ENCODE measurements at places on chromosomes 7 and 10.
A peak's percentile ranks its signal among the peaks of the same experiment; 100 is the strongest.

- DNase-seq = no peak
Observed at GRCh38 chr10:44394696-44395381, 9.9 kb upstream of the CXCL12 start.

- no peak for DNase-seq
Observed at GRCh38 chr7:129831424-129832058, 121.2 kb downstream of the UBE2H start.

DNA sequence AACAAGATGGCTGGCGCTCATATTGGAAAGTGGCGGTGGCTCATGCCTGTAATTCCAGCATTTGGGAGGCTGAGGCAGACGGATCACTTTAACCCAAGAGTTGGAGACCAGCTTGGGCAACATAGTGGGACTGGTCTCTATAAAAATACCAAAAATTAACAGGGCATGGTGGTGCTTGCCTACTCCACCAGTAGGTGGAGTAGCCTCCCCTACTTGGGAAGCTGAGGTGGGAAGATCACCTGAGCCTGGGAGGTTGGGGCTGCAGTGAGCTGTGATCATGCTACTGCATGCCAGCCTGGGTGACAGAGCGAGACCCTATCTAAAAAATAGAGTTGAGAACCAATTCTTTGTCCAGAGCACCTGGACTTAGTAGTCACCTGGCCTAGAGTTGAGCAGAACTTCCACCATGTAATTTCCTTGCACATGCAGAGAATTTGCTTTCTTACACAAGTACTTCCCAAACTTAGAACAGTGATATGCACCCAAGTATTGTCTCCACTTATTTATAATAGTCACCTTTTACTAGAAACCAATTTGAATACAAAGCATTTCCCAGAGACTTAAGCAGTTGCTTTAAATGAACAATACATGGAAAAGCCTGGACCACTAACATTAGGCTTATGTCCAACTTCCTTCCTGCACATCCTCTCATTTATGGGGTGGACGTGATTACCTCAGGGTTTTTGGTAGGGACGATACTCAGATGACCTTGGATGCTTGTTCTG lies 15.9 kb downstream of the LAMB4 start:
- DNase-seq = no peak

DNA sequence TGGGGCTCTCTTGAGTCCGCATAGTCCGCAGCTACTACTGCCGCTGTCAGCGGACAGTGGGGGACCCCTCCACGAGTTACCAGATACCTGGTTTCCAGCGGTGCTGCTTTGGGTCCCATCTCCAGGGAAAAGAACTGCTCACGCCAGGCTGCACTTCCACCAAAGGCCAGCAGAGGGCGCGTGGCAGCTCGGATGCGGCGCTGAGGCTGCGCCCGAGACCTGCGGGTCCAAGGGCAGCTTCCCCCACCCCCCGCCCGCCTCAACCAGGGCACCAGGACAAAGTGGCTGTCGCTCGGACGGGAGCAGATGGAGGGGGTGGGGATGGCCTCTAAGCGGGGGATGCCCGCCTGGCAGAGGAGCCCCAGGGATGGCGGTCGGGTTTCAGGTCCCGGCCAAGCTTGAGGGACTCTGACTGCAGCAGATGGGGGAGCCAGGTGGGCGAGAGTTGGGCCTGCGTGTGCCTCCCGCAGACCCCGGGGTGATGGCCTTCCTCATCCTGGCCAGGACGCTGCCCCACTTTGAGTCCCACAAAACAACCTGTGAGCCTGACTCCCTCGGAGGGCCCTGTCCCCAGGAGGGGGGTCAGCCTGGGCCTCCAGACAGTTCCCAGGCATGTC lies 23.8 kb upstream of the ZNF735 start:
- no peak for DNase-seq

DNA sequence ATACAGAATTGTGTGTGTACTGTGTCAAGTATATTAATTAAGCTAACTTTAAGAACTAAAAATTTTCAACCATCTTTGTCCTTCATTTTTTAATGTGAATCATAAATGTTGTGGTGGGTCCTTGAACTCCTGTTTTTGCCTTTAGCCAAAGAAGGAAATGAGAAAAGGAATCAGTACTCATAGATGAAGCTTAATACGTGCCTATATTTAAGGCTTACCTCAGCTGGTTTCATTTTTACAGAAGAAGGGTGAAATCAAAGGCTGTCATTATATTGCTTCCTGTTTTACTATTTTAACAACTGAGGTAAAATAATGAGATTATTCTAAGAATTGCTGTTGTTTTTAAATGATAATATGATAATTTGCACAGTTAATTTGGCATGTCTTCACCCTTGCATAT lies 6.3 kb upstream of the SNX13 start:
- DNase-seq = no peak

GRCh38 chr10:72274213-72274729 lies 547 bp downstream of the DDIT4 start:
- DNase-seq = no peak

DNA sequence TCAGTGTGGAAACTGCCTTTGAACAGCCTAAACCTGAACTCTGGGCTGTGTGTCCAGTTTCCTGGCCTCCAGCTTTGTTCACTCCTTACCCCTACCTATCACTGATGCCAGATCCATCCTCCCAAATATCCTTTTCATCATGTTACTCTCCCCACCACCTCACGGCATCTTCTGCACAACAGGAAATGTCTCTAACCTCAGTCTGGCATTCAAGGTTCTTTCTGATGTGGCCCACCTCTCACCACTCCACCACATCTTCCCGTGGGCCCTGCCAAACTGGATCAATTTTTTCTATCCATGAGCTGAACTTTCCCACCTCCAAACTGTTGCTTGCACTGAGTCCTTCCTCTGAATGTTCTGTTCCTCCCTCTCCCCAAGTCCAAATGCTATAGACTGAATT lies 35.8 kb upstream of the MAP3K8 start:
- no peak for DNase-seq

DNA sequence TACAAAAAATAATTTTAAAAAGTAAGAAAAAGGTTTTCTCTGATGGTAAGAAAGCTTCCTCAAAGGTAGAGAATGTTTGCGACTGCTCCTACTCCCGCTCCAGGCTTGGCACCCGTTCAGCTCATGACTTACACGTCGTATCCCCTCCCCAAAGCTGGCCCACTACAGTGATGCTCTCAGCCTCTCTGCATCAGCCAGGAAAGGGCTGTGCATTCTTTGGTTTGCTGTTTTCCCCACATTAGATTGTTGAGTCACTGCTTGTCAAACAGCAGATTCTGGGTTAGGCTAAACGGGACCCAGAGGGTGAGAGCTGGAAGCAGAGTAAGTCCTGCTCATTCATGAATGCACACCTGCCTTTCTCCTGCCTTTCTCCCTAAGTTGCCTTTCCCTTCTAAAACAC lies 54.7 kb upstream of the NMT2 start:
- no peak for DNase-seq

DNA sequence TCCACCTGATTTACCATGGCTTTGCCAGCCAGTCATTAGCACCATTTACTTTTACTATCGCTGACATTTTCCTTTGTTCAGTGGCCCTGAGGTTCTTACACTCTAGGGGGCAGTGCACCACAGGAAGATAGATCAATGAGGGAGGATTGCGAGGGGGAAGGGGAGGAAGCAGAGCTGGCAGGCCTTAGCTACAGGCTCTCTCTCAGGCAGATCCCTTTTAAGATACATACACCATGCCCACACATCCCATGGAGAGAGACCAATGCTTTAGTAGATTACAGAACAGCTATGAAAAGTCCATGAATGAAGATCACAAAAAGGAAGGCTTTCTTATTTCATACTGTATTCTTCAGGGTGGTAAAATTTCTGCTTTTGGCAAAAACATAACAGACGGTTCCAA lies 47.4 kb downstream of the DENND11 start:
- peak; percentile 21 for DNase-seq

GRCh38 chr10:132420981-132421846 lies 24.2 kb downstream of the PWWP2B start:
- no peak for DNase-seq

- no peak for DNase-seq
Observed at GRCh38 chr7:36165059-36165458, 12.0 kb downstream of the EEPD1 start.

GRCh38 chr10:122316224-122316884 lies 45.3 kb downstream of the BTBD16 start:
- no peak for DNase-seq

DNA sequence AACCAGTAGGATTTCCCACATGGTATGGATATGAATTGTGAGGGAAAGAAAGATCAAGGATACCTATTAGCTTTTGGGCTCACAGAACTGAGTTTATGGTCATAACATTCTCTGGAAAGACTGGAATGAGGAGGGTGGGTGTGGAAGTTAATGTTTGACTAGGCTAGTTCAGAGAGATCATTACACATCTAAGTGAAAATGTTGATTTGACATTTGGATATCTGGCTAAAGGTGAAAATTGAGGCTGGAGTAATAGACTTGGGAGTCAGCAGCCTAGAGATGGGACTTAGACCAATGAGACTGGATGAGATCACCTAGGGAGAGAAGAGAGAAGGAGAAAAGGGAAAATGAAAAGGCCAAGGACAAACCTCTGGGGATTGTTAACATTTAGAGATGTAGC lies 437.3 kb downstream of the CCSER2 start:
- no peak for DNase-seq

DNA sequence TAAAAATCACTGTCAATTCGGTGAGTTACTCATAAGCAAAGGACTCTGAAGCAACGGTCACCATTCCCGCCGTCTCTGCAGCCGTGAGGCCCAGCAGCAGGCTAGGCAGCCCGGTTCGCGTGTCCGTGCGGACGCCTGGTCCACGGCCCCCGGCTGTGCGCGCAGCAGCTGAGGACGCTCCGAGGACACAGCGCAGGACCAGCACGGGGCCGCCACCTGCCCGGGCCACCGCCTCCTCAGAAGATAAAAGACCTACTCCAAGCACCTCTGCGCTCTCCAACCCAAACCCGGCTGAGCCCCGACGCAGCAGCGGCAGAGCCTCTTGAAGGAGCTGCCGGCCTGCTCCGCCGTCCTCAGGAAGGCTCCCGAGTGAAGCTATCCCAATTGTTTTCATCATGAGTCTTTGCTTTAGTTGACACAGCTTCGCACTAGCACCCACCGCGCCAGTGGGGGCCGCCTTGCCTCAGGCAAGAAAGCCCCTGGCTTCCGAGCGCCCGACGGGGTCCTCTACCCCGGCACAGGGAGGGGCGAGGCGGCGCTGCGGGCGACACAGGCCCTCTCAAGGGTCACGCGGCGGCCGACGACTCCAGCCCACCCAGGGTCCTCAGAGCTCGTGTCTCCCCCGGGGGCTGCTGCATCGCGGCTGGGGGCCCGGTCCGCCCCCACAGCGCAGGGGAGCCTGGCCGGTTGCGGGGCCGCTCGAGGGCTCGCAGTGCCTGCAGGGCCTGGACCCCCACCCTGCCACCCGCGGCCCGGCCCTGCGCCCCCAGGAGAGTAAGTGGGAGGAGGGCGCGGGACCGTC lies 16.9 kb upstream of the GPR146 start:
- no peak for DNase-seq

GRCh38 chr10:1178506-1178905 lies 122.3 kb downstream of the WDR37 start:
- no peak for DNase-seq

DNA sequence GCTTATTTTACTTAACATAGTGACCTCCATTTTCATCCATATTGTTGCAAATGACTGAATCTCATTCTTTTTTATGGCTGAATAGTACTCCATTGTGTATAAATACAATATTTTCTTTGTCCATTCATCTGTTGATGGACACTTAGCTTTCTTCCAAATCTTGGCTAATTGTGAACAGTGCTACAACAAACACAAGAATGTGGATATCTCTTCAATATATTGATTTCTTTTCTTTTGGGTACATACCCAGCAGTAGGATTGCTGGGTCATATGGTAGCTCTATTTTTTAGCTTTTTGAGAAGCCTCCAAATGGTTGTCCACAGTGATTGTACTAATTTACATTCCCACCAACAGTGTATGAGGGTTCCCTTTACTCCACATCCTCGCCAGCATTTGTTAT lies 58.0 kb downstream of the CREB5 start:
- no peak for DNase-seq

- no peak for DNase-seq
Observed at GRCh38 chr10:6386346-6386745, 183.6 kb downstream of the PFKFB3 start.

- DNase-seq = no peak
Observed at GRCh38 chr10:77737608-77738007, 100.0 kb upstream of the KCNMA1 start.

DNA sequence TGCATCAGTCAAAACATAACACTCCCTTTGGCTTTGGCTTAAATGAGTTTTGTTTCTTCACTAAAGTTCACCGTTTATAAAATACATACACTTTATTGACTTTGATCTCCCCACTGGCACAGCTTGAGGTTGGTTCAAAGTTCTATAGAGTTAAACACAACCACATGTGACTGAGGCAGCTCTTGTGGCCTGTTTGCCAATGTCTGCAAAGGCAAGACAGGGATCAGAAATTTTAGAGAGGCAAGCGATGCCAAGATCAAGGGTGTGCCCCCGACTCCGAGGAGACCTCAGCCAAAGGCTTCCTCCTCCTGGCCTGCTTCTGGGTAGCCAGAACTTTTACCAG lies 129.8 kb upstream of the JCAD start:
- DNase-seq = no peak

- DNase-seq = no peak
Observed at GRCh38 chr10:132392184-132392800, 4.7 kb upstream of the PWWP2B start.

DNA sequence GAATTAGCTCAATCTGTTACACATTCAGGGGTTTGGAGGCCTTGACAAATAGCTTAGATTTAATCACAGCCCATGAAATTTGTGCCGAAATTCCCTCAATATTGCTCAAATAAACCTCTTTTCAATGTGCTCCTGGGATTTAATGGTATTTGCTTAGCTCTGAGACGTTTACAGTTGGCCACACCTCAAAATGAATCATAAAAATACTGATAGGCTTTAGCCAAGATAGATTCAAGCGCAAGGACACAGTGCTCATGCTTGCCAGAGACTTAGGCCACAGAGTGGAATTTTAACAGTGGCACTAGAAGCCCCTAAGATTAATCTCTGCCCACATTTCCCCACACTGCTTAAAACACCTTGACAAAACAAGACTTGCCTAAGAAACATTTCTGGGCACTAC lies 2.3 kb upstream of the SEMA3C start:
- DNase-seq = no peak

GRCh38 chr10:5575482-5576153 lies 50.9 kb downstream of the CALML3 start:
- DNase-seq = no peak

DNA sequence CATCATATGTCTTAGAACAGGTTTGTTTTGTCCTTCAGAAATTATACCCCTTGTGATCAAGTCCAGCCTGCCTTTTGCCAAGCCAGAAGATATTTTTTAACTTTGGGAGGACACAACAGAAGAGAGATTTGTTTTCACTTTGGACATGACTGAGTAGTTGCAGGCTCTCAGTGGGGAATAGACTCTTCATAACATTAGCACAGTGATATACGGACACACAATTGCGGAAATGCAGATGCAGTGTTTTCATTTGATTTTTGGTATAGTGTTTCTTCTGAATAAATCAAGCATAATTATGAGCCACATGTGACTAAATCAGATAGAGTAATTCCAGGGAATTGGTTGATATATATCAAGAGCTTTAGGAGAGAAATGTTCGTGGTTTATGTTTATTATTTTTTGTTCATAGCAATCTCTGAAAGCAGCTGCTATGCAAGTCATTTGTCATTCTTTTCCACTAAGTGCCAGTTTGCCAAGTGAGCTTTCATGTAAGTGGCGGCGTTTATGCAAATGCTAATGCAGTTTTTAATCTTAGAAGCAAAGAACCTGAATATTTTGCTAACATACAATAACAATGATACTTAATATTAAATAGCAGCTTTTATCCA lies 69.6 kb upstream of the HDAC9 start:
- no peak for DNase-seq

- DNase-seq = no peak
Observed at GRCh38 chr10:86956195-86956847, 1.1 kb downstream of the MMRN2 start.
